ENCODE measurements at places on chromosomes 12 and 14.

- DNase-seq, result no peak
Observed at GRCh38 chr14:75041613-75042012, 9.7 kb downstream of the MLH3 start.

GRCh38 chr12:46377678-46378077, 5.1 kb upstream of the SLC38A2 start:
- no peak for DNase-seq

- no peak for DNase-seq
Observed at GRCh38 chr14:68501614-68502052, 291.2 kb downstream of the ZFP36L1 start.

DNA sequence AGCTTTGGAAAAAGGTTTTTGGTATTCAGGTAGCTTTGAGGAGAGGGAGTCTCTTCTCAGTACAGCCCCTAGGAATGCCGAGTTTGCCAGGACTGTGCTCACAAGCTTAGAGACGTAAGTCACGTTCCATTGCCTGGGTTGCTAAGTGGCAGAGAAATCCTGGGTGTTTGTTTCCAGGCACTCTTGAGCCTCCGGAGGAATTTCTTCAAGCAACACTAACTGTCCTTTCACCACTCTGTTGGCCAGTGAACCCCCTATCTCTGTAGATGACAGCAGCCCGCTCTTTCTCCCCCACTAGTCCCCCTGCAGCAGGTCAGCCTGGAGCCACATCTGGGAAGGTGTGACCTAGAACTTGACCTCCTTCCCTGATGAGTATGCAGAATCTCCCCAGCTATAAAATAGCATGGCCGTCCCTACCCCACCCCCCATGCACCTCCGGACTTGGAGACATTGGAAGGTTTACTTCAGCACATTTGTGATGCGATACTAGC, 162.7 kb downstream of the ZFP36L1 start:
- DNase-seq, result no peak

GRCh38 chr14:34275078-34275477, 187.0 kb downstream of the SPTSSA start:
- no peak for DNase-seq

- no peak for DNase-seq
Observed at GRCh38 chr12:117134059-117134458, 34.8 kb upstream of the TESC start.

DNA sequence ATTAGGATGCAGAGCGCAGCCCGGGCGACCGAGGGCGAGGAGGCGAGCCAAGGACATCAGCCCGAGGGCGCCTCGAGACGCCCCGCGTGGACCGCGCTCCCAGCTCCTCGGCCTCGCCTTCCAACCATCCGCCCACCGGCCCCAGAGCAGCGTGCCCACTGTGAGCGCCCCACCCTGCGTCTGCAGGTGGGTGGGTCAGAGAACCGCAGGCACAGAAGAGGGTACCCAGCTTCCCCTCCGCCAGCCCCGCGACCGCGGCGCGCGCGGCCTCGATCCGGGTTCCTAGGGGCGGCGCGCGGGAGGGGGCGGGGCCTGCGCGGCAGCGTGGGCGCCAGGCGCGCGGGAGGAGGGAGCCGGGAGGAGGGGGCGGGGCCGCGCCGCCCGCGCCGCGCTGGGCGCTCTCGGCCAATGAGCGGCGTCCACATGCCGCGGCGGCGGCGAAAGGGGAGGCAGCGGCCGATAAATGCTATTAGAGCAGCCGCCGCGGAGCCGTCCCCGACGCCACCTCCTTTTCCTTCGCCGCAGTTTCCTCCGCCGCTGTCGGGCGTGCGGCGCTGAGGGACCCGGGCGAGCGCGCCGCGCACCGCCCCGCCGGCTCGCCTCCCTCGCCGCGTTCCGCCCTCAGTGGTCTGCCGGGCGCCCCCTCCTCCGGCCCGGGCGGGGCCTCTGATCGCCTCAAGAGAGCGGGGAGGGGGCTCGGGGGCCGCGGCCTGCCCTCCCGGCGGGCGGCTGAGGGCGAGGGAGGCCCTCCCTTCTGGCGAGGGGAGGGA, at the start of gene ATP2A2:
TSS of gene ATP2A2 (plus strand) at position 469 of the 770 bp plus-strand sequence. CDS start 543 bp downstream, outside the sequence.
- peak; percentile 88 for DNase-seq

- DNase-seq, result no peak
Observed at GRCh38 chr14:88904864-88905263, 80.4 kb downstream of the TTC8 start.

- DNase-seq, result no peak
Observed at GRCh38 chr12:38689704-38690103, 215.7 kb downstream of the CPNE8 start.

- DNase-seq, result no peak
Observed at GRCh38 chr14:33835261-33835655, 115.6 kb downstream of the EGLN3 start.

DNA sequence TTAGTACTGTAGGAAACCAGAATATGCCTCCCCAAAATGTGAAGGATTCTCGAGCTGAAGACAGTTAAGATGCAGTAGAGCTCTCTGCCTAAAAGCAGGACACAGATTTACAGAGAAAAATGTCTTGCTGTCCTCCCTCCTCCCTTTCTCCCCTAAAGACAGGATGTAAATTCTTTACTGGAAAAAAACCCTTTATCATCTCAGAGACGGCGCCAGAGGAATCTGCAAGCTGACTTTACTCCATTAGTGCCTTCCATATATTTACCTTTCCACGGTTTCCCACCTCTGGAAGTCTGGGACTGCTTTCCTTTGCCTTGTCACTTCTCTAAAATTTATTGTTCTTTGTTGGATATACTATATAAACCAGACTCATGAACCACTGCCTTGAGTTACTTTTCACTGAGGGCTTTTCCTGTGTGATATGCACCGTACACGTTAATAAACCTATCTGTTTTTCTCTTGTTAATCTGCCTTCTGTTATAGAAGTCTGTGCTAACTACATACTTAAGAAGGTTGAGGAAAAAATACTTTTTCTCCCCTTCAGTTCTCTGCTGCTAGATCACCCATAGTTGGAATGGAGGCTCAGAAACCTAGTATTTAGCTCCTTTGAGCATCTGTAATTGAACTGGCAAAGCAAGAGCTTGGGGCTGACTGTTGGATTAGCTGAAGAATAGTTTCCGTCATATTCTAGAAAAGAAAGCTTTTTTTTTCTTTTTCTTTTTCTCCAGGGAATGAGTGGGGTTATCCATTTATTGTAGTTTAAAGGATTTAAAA, 99.9 kb downstream of the RAD51B start:
- no peak for DNase-seq

GRCh38 chr12:103495469-103496456, at the start of gene C12orf42:
Gene C12orf42 (minus strand): TSS chr12:103495968. CDS start chr12:103478426, 17,542 bp downstream.
- DNase-seq, result peak; percentile 88

DNA sequence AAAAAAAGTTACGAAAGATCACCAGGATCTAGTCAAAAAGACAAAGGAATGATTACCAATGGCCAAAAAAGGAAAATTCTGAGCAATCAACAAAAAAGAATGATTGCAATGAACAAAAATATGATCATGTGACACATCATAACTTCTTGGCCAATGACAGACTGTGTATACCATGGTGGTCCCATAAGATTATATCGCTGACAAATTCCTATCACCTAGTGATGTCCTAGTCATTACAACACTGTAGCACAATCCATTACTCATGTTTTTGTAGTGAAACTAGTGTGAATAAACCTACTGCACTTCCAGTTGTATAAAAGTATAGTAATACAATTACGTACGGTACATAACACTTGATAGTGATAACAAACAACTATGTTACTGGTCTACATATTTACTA, 12.3 kb downstream of the SEL1L start:
- DNase-seq, result no peak

GRCh38 chr12:67589078-67589477, 59.5 kb upstream of the DYRK2 start:
- no peak for DNase-seq

GRCh38 chr14:23939607-23940326, 13.8 kb upstream of the DHRS4 start:
- DNase-seq, result no peak

DNA sequence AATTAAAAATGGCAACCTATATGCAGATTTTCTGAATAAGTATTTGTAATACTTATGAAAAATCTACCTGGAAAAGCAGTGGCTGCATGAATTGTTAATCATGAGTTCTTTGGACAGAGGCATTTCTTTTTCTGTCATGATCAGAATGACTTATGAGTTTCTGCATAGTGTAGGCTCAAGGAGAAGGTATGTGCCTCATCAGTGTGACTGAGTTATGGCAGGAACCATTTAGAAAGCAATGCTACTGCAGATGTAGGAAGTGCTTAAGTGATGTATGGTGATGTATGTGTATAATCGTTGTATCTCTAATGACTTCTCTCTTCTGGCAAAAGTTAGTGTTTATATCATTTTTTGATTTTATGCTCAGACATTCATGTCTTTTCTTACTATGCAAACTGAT, 816.4 kb upstream of the FBXO33 start:
- DNase-seq, result no peak

- peak; percentile 69 for DNase-seq
Observed at GRCh38 chr12:3199551-3200031, 122.4 kb downstream of the TSPAN9 start.

- DNase-seq, result peak; percentile 90
Observed at GRCh38 chr12:90261283-90261682, 552.6 kb upstream of the ATP2B1 start.

DNA sequence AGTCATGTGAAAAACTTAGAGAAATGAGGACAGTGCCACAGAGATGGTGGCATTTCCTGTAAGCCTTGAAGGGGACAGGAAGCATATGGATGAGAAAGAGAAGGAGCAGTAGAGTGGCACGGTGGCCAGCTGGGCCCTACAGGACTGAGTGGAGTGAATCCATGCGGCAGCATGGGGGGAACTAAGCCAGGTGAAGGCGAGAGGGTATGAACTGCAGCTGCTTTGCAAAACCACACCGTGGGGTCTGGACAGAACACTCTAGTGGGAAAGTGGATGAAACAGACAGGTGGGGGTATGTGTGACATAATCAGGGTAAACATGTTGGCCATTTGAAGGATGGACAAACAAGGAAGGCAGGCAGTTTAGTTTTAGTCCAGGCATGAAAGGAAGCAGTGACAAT, 10.4 kb upstream of the SYCP3 start:
- peak; percentile 2 for DNase-seq

DNA sequence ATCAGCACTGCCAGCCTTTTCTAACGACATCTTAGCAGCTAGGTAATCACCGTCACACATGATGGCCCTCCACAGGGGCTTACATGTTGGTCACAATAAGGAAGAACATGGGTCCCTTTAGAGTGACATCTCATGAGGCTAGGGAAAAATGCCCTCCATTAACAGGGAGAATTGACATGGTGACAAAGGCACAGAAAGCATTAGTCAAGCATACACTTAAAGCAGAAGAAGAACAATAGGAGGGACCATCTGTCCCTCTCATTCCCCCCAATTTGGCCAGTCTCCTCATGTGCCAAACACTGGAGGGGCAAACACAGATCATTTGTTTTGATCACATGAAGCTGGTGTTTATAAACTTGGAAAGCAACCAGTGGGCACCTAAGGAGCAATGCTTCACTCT, 78.0 kb downstream of the GRIP1 start:
- DNase-seq, result no peak

- DNase-seq, result peak; percentile 44
Observed at GRCh38 chr12:2783936-2784600, 10.7 kb upstream of the FKBP4 start.

DNA sequence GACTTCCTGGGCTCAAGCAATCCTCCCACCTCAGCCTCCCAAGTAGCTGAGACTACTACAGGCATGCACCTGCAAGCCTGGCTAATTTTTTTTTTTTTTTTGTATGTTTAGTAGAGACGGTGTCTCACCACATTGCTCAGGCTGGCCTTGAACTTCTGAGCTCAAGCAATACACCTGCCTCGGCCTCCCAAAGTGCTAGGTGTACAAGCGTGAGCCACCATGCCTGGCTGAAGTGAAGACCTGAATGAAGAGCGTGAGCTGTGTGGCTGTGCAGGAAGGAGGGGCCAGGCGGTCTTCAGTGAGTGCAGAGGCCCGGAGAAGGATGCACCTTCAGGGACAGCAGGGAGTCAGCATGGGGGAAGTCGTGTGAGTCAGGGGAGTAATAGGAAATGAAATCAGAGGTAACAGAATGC, 14.9 kb upstream of the NFKBIA start:
- DNase-seq, result no peak

GRCh38 chr12:92425165-92425564, 277.6 kb upstream of the PLEKHG7 start:
- no peak for DNase-seq

DNA sequence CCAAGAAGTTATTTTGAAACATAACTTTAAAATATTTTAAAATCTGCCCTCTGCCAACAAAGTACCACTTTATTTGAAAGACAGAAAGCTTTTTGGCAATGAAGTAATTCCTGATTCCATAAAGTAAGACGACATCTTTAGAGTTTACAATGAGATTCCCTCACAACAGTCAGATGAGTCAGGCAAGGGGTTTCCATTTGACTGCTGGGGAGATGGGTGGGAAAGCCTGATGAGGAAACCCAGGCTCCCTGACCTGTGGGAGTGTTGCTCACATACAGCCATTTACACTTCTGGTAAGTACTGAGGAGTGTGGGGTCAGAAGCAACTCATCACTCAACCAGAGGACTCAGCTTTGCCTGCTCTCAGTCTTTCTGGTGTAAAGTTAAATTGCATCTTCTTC, 10.2 kb downstream of the KITLG start:
- no peak for DNase-seq

GRCh38 chr12:5000658-5001385, 42.9 kb upstream of the KCNA5 start:
- DNase-seq, result no peak

DNA sequence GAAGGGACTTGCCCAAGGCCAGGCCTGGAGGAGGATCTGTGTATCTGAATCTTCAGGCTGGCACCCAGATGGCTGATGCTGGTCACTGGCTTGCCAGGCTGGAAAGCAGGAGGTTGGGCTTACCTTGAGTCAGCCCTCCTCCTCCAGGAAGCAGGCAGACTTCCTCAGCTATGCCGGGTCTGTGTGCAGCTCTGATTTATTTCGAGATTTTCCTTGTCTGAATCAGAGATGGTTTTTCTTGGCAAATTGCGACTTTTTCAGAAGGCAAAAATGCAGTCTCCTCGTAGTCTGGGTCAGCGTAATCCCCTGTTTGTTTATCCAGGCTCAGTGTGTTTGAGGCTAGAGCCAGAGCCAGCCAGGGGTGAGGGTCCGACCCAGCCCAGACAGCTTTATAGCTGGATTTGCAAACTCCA, 48.9 kb downstream of the SMOC1 start:
- DNase-seq, result no peak

DNA sequence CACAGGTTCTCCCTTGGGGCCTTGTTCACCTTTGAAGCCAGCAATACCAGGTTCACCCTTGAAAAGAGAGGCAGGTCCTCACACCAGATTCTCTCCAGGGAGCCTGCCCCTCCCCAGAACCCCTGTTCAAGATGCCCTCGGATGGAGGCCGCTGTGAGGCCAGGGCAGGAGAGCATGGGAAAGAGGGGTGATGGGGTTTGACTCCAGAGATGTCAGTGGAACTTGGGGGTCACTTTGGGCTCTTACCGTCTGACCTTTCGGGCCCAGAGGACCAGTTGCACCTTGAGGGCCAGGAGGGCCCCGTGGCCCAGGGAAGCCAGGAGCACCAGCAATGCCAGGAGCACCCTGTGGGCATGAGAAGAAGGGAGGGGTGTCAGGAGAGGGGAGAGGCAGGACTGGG, 17.4 kb downstream of the COL2A1 start:
- no peak for DNase-seq

GRCh38 chr14:62159314-62159713, 397.1 kb downstream of the SNAPC1 start:
- DNase-seq, result no peak

- DNase-seq, result no peak
Observed at GRCh38 chr14:38120109-38120508, 87.6 kb upstream of the SSTR1 start.

GRCh38 chr12:53195516-53196420, 11.3 kb downstream of the ITGB7 start:
- DNase-seq, result no peak

Measured in NCI-H524 (cell line).